Spleen (tissue), 13 donors: ENCODE measurements at places on chromosomes 11 and 22. TPM values are rescaled to one million over a fixed set of nuclear protein-coding genes. Genes with fewer than 3 reads are reported as not detected.

DNA sequence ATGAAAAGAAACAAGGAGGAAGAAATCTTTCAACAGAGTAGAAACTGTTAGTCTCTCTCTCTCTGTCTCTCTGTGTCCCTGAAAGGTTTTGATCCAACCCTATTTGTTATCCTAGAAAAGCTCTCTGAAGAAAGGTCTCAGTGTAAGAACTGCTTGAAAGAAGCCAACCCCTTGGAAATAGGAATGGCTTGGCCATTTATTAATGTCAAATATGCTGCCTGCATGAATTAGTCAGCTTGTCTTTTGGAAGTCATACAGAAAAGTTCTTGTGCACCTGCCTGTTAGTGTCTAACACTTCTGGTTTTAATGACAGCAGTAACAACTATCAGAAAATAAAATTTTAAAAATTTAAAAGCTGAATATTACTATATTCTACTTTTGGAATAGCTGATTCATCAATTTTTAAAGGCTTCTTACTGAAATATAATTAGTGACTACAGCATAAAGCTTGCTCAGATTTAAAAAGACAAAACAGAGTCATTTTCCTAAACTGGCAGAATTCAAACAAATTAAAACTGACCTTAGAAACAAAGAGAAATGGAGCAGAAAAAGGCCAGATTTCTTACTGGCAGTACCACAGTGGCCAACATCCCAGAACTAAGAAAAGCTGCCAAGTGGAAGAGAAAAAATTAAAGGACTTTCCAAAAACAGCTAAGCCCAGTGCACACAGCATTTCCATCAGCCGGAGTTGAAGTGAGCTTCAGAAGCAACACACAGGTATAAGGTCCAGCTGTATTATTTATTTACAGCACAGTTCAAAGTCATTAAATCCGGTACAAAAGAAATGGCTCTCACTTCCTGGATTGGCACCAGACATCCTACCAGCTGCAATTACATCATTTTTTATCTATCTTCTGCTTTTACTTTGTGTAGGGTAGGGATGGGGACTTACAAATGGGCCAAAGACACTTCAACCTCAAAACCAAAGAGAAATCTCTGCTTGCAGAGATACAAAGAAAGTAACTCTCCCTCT, 76.3 kb downstream of the PRCP start:
- H3K27me3 ChIP-seq, result no peaks in the 10 kb centered on the region
- no peaks in the 10 kb centered on the region for H3K4me1 ChIP-seq
- H3K27ac ChIP-seq, result no peak overlapping the region
- no peak for DNase-seq

DNA sequence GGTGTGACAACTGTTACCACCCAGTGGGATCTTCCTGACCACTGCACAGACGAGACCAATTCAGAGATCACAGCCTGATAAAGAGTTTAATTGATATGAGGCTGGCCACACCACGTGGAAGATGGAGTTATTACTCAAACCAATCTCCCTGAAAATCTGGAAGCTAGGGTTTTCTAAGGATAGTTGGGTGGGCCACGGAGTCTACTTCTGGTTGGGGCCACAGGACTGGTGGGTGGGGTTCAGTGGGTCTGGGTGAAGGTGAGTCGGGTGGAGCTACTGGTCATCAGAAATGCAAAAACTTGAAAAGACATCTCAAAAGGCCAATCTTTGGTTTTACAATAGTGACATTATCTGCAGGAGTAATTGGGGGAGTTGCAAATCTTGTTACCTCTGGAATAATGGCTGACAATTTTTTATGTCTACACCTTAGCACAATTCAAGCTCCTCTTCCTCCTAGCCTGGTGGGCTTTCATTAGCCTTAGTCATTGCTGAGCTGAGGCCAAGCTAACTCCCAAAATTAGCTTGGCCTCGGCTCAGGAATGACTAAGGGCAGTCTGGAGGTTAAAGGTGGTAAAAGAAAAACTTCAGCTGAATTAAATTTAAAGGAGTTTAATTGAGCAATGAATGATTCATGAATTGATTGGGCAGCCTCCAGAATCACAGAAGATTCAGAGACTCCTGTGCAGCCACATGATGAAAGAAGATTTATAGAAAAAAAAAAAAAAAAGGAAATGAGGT, 13.1 kb downstream of the C11orf96 start:
- H3K27ac ChIP-seq, result no peak overlapping the region
- H3K27me3 ChIP-seq, result no peaks in the 10 kb centered on the region
- no peak for DNase-seq
- no peaks in the 10 kb centered on the region for H3K4me1 ChIP-seq
- no peak overlapping the region for H3K4me3 ChIP-seq

DNA sequence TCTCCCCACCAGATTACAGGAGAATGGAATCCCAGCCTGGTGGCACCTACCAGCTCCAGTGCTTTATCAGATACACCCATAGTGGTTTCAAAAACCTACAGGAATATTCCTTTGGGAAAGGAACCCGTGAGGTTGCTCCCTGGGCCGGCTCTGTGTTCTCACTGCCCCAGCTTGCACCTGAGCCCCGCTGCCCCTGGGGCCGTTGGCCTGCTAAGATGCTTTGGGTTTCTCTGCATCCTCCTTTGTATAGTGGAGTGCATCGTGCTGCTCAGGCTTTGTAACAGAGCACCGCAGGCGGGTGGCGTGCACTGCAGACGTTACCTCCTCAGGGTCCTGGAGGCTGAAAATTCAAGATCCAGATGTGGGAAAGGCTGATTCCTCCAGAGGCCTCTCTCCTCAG, 414.1 kb downstream of the BRD1 start:
- H3K4me1 ChIP-seq, result no peaks in the 10 kb centered on the region
- no peak overlapping the region for H3K27ac ChIP-seq
- no peaks in the 10 kb centered on the region for H3K27me3 ChIP-seq
- no peak for DNase-seq

The NECTIN1 gene
- polyA plus RNA-seq, result 0.67 TPM

GRCh38 chr22:46969491-46969890, 207.0 kb downstream of the TBC1D22A start:
- no peaks in the 10 kb centered on the region for H3K27me3 ChIP-seq
- H3K27ac ChIP-seq, result peak overlapping the region; percentile 82
- DNase-seq, result no peak

DNA sequence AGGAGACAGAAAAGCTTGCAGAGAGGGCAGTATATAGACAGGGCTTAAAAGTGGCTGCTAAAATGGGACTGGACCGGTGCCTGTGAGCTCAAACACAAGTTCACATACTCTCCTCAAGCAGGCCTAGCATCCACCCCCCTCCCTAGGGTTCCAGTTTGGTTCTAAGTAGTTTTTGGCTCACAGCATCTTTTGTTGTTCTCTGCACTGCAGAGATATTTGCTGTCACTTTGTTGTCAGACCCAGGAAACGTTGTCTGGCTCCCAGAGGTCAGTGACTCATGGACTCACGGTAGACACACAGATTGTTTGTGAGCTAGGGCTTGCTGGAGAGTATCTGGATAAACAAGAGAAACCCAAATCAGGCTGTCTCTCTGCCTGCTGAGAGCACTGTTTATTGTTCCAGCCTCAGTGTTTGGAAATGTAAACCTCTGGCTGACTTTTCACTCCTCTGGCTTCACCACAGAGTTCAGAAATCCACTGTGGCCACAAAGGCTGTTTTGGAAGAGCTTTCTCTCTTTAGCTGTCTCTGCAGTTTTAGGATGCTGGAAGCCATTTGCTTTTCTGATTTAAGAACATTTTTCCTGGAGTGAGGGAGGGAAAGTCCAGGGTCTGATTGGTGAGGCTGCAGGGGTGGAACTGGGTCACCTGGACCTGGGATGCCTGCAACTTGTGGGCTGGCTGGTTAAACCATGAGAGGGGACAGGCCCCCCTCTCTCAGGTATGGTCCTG, 303.7 kb upstream of the PLET1 start:
- no peaks in the 10 kb centered on the region for H3K27me3 ChIP-seq
- no peaks in the 10 kb centered on the region for H3K36me3 ChIP-seq
- H3K4me1 ChIP-seq, result no peaks in the 10 kb centered on the region
- H3K27ac ChIP-seq, result no peak overlapping the region
- no peak for DNase-seq
